Upper lobe of right lung (tissue), 1 donor: ENCODE measurements at places on chromosomes 1 and 21. TPM values are rescaled to one million over a fixed set of nuclear protein-coding genes. Genes with fewer than 3 reads are reported as not detected.

GRCh38 chr1:23980728-23981070 is 572 bp upstream of the SRSF10 start:
- DNase-seq = no peak

- no peak for DNase-seq
Measured at GRCh38 chr1:52191395-52191965, 49.6 kb downstream of the ZFYVE9 start.

- no peak for DNase-seq
Measured at GRCh38 chr1:12127206-12127810, 39.5 kb upstream of the TNFRSF1B start.

- DNase-seq = no peak
Measured at GRCh38 chr21:46375560-46376230, 51.7 kb downstream of the PCNT start.

Gene CACNA1S
- 0.55 TPM for total RNA-seq
